CD4-positive, alpha-beta T cell treated with Interleukin-1 beta for 1 hour (primary cell): ENCODE measurements at places on chromosomes 1 and 21.

- DNase-seq: no peak
Observed at GRCh38 chr21:16535102-16535422, 805.3 kb downstream of the USP25 start.

GRCh38 chr1:206581571-206581981 lies 30.7 kb downstream of the EIF2D start:
- DNase-seq: peak; percentile 83

GRCh38 chr1:59164371-59164770 lies 132.5 kb upstream of the FGGY start:
- no peak for DNase-seq

GRCh38 chr1:14768582-14769304 lies 170.3 kb downstream of the KAZN start:
- DNase-seq: no peak

DNA sequence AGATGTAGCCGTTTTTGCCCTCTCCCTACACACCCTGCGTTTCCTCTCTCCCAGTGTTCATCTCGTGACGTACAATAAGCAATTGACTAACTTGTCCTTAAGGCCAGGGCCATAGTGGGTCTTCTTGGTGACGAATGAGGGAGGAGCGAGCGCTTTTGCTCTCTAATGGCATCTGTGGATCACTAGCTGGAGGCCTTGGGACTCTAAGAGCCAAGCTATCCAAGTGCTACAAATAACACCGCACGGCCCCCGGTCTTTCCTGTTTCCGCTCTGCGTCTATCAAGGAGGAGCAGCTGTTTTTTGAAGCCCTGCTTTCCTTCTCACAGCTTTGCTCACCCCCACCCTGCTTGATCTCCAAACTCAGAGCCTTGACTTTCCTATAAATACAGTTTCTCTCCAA lies 25.2 kb downstream of the EVA1C start:
- no peak for DNase-seq

GRCh38 chr1:100703052-100703451 lies 16.5 kb upstream of the VCAM1 start:
- DNase-seq: no peak

DNA sequence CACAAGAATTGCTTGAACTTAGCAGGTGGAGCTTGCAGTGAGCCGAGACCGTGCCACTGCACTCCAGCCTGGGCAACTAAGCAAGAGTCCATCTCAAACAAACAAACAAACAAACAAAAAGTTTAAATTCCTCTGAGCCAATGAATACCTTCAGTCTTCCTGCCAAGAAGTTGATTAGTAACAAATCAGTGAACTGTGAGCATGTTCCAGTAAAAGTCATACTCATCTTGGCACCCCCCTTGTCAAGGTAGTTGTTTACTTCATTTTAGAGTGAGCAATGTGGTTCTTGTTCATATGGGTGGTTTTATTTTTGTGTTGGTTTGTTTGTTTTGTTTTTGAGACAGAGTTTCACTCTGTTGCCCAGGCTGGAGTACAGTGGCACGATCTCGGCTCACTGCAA lies 18.0 kb upstream of the SLC2A7 start:
- DNase-seq: no peak

GRCh38 chr1:68301471-68302001 lies 69.2 kb upstream of the WLS start:
- DNase-seq: no peak

DNA sequence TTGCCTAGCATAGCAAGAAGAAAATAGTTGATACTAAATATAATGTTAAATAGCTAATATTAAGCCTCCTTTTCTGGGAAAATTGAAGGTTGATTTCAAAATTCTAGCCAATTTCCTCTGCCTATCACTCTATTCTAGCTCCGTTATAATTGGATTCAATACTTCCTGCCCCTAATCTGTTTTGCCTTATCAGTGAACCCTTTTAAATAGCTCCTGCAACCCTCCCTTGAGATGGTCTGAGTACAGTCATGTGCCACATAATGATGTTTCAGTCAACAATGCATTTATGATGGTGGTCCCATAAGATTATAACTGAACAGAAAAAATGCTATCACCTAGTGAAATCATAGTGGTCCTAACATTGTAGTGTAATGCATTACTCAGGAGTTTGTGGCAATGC lies 79.7 kb upstream of the PBX1 start:
- no peak for DNase-seq

DNA sequence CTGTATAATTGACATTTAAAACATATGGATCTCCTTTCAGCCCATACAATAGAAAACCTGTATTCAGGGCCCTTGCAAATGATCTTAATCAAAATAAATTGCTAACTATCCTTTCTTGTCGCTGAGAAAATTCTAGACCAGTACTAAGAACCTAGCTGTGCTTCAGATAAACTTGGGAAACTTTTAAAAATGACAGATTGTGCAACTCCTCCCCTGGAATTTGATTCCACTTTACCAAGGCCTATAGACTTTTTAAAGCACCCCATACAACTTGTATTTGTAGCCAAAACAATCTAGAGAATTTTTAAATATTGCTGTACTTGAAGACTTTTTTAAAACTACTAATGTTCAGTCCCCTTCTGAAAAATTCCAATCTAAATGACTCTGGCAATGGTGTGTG lies 51.6 kb downstream of the ZNF644 start:
- DNase-seq: no peak

DNA sequence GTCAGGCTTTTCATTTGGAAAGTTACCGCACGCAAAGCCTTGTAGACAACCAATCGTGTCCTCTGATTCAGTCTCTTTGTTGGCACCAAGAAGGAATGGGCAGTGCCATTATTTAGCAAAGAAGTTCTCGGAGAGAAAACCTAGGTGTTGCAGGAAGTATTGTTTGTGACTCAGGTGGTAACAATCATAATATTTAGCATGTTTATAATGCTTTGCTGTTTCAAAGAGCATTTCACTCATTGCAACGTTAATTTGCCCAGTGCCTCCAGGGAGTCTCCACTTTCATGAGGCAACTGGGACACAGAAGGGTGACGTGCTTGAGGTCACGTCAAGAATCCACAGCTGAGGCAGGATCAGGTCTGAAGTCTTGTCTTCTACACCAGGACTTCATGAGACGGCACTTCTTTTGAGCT lies 31.4 kb downstream of the STPG1 start:
- no peak for DNase-seq

- DNase-seq: no peak
Observed at GRCh38 chr21:17989780-17990179, 170.6 kb upstream of the C21orf91 start.

GRCh38 chr1:71693581-71693980 lies 588.8 kb downstream of the NEGR1 start:
- no peak for DNase-seq

DNA sequence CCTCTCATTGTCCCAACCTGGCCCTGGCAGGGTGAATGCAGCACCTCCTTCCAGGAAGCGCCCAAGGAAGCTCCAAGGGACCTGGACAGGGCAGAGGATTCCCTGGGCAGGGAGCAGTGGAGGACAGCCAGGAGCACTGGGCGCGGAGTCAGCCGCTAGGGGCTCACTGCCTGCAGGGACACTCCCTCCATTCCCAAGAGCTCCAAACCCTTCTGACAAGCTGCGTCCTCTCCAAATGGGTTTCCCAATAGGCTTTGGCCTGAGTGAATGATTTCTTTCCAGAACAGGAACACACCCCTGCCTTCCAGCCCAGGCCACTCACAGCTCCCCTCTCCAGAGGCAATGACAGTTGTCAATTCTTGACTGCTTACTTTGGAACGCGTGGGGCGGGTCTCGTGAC lies 128.5 kb upstream of the EDN2 start:
- DNase-seq: no peak

- DNase-seq: no peak
Observed at GRCh38 chr21:45130324-45130774, 56.0 kb downstream of the ADARB1 start.

GRCh38 chr1:2496087-2496622 lies 20.1 kb downstream of the PLCH2 start:
- peak; percentile 49 for DNase-seq
